Vagina (tissue), 2 donors: ENCODE measurements at places on chromosomes 16 and 17.

GRCh38 chr16:21608639-21609328 is 9.4 kb downstream of the METTL9 start:
- DNase-seq: no peak

DNA sequence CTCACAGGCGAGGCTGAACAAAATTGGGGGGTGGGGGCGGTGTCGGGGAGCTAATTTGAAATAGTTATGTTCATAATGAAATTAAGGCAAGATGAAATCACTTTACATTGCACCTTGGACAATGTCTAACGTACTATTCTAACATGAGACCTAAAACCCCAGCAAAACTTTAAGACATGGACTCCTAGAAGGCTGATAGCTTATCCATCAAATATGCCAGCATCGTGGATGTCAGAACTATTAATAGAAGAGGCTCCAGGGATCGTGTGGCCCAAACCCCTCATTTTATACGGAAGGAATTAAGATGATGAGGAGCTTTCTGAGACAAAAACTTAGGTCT is 279.6 kb downstream of the SOX9 start:
- no peak for DNase-seq

- no peak for DNase-seq
Measured at GRCh38 chr16:71537643-71538042, 11.4 kb downstream of the CHST4 start.

- DNase-seq: no peak
Measured at GRCh38 chr17:40960144-40960543, 6.6 kb downstream of the KRT39 start.

DNA sequence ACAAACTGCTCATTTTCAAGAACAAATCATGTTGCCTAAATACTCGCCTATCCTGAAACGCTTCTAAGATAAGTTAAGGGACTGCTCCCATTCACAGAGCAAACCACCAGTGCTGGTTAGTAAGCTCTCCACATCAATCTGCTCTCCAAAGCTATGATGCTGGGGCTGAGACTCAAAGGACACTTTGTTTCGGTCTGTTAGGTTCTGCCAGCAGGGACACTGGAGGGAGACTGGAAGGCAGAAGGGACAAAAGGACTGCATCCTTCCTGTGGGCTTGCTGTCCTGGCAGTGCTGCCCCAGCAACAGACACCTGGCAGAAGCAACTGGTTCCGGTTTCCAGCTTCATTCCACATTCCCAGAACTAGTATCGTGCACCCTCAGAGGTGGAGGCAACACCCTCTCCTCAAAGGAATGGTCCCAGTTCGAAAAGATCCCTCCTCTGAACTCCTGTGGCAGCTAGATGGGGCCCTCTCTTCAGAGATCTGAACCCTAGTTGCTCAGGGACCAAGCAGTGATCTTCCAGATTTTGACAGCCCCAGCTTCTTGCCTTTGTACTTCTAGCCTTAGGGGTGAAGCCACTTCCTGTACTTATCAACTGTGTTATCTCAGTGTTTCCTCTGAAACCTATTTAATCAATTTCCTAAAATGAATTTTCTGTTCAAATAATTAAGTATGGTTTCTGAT is 73.4 kb upstream of the GSG1L start:
- DNase-seq: no peak

GRCh38 chr17:57406131-57406980 is 150.0 kb downstream of the MSI2 start:
- no peak for DNase-seq

DNA sequence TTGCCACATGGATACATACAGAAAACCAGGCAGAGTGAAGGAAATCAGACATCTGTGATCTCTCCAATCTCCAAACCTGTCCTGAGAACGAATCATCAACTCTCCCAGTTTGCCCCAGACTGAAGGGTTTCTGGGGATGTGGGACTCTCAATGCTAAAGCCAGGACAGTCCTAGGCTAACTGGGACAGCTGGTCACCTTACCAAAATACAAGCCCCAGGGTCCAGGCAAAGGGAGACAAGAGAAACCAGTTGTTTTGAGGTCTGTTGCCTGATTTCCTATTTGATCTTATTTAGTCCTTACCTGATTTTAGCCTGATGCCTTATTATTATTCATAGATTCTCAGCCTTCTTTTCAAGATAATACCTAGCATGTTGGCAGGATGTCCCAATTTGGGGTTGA is 51.7 kb upstream of the TAC4 start:
- no peak for DNase-seq

- no peak for DNase-seq
Measured at GRCh38 chr16:31487720-31488467, 5.0 kb downstream of the SLC5A2 start.

GRCh38 chr17:22277595-22277994 is 585.3 kb downstream of the KCNJ18 start:
- peak; percentile 70 for DNase-seq

DNA sequence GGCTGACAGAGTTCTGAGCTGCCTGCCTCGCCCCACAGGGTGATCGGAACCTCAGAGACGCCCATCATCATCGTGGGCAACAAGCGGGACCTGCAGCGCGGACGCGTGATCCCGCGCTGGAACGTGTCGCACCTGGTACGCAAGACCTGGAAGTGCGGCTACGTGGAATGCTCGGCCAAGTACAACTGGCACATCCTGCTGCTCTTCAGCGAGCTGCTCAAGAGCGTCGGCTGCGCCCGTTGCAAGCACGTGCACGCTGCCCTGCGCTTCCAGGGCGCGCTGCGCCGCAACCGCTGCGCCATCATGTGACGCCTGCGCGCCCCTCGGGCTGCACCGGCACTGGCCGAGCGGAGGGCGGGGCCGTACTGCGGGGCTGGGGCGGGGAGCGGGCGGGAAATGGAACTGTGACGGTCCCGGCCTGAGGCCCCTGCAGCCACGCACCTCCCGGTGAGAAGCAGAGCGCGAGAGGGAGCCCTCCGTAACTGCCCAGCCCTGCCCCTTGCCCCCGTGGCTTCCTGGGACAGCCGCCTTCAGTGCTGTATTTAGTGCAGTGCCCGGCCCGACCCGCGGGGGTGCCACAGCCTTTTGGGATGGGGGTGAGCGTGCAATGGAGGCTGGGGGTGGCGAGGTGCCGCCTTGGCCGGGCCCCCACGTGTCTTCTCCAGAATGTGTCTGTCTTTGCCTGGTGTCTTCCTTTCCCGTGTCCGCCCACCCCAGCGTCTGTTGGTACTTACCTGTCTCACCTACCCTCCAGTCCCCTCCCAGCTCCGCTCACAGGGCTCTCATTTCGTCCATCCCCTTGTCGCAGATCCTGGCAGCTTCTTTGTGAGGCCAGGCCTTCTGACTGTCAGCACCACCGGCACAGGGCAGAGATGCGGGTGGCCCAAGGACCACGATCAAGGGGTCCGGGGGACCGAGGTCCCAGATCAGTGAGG is 9.8 kb downstream of the RASL10B start:
- DNase-seq: no peak

DNA sequence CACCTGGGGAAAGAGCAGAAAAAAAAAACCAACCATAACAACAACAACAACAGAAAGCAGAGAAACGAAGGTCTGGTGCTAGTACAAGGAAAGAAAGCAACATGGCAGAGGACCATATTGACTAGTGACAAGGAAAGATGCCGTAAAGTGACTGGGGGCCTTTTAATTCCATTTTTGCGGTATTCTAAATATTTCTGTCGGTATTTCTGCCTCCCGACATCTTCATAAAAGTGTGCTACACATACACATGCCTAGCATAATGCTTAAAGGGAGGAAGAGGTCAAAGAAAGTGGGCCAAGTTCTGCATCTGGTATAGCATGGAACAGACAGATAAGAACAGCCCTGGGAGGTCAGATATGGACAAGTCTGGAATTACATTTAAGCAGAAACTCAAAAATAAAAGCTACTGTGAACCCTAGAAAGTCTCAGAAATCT is 19.5 kb upstream of the RNF43 start:
- no peak for DNase-seq

DNA sequence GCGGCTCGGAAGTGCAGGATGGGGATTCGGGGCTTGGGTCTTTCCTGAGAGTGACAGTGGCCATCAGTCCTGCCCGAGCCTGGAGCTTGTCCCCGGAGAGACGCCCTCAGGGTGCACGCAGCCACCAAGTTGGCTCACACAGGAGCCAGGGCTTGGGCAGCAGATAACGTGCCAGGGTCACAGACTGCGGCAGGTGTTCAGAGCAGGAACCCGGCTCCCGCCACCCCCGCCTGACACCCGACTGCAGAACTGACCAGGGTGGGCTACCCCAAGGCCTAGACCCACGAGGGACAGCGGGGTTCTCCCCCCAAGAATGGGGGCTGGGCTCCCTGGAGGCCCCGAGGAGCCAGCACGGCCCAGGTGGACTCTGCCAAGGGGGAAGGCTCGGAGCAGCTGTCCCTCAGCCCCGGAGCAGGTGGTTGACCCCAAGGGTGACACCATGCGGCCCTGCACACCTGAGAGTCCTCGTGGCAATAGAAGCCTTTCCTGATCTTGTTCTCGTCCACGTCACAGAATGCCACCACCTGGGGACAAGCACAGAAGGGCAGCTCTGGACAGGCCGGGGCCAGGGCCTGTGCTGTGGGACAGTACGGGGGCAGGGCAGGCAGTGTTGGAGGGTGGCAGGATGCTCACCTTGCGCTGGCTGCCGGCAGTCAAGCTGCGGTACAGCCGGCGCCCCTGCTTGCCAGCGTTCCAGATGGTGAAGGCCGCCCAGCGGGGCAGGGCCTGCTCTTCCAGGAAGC is 117.1 kb upstream of the ZNF750 start:
- no peak for DNase-seq

DNA sequence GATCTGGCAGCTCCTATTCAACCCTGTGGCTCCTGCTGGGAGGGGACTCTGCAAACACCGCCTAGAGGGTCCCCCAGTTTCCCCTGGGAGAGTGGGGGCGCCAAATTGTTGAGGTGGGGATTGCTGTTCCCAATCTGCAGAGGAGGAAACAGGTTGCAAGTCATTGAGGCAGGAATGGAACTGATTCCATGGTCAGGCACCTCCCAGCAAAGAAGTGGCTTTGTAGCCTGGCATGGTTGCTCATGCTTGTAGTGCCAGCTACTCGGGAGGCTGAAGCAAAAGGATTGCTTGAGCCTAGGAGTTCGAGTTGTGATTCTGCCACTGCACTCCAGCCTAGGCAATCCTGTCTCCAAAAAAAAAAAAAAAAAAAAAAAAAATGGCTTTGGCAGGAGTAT is 198 bp upstream of the PYDC1 start:
- no peak for DNase-seq

GRCh38 chr17:50945779-50946222 is 79.6 kb upstream of the TOB1 start:
- DNase-seq: peak; percentile 83

DNA sequence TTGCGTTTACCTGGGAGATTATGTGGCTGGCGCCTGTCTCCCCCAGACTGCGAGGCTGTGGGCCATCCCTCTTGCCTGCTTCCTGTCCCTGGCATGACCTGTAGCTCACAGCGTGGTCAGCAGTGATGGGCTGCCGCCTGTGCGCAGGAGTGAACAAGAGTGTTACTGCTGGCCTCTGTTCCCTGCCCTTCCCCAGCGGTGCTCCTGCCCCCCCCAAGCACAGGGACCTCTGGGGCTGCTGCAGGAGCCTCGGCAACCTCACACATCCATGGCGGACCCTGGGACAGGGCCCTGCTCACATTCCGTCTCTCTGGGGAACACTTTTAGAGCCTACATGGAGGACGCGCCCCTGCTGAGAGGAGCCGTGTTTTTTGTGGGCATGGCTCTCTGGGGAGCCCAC is 10.6 kb downstream of the TSC2 start:
- no peak for DNase-seq

DNA sequence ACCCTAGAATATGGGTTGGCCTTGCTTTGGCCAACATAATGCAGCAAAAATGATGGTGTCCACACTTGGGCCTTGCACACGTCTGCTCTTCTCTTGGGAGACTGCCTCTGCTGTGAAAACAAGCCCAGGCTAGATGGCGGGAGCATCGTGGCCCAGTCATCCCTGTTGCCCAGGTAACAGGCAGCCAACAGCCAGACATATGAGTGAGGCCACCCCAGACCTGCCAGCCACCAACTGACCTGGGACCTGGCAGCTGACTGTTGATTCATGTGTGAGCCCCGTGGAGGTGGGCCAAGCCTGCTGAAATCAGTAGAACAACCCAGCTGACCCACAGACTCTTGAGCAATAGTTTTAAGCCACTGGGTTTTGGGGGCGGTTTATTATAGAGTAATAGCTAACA is 39.4 kb upstream of the CDH3 start:
- no peak for DNase-seq

DNA sequence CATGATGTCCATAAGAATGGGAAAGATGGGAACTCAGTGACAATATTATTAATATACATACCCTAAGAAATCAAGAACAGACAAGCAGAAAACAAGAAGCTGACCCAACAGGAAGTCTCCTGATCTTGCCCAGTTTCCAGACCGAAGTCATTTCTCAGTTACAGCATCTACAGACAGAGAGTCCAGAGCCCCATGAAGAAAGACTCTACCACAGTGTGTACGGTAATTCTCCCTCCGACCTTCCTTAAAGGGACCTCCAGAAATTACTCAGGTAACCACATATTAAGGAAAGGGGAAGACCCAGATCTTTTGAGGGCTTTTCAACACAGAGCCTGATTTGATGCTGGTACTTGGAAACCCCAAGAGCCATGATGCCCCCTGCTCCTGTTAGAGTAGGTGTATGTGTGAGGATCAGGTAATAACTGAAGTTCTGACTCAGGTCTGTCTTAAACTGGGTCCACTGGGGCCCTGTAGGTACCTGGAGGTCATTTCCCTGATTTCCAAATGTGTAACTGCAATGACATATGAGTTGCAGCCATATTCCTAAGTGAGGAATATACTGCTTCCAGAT is 132.4 kb downstream of the ABCA8 start:
- DNase-seq: no peak

- DNase-seq: no peak
Measured at GRCh38 chr17:61700252-61700651, 109.2 kb upstream of the NACA2 start.

- DNase-seq: no peak
Measured at GRCh38 chr17:65750631-65751115, 189.2 kb upstream of the AXIN2 start.

GRCh38 chr17:40531051-40531991 is 29.9 kb upstream of the TNS4 start:
- no peak for DNase-seq

DNA sequence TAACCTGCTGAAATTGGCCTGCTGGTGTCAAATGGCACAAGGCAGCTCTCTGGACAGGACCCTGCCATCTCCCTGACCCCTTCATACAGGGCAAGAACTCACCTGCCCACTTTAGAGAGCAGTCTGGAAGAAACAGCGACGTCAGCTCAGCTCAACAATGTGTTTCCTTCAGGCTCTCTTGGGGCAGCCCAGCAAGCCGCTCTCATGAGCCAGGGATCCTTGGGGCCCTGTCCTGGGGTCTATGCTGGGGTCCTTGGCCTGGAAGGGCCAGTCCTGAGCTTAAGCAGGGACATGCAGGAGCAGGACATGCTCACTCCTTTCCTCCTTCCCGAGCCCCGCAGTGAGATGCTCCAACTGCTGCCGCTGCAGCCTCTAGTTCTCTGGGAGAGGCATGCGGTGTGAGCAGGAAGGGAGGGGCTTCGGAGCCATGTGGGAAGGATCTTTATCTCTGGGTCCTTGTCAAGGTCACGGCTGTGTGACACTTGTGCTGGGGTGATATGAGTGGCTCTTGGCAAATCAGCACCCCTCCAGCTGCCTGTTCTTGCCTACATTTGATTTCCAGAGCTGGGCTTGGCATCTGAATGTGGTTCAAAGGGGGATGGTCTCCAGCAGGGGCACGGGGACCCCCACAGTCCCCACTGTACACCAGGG is 3.4 kb downstream of the C1QTNF1 start:
- no peak for DNase-seq
